ENCODE measurements at places on chromosomes 7 and 10. TPM values are rescaled to one million over a fixed set of nuclear protein-coding genes. Genes with fewer than 3 reads are reported as not detected.

DNA sequence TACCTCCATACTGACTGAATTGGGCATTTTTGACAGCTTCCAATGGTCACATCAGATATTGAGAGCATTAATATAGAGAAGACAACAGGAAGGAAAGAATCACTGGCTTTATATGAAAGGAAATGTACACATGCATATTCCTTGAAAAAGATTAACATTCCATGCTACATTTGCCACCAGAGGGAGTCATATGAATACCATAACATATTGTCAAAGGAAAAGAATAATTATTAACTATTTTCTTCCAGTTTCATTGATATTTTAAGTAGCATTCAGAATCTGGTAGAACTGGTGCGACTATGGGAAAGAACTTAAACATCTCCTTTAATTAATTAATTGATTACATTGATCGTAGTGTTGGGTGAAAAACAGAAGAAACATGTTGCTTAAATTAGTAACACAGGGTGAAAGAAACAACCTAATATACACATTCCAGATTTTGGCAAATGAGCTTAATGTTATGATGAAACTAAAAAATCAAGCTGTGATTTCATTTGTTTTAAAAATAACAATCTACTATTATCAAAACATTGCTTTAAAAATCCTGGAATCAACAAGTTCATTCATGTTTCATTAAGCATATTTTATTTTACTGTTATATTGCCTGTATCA is 71.5 kb downstream of the GPR85 start:
- DNase-seq: peak; percentile 27

DNA sequence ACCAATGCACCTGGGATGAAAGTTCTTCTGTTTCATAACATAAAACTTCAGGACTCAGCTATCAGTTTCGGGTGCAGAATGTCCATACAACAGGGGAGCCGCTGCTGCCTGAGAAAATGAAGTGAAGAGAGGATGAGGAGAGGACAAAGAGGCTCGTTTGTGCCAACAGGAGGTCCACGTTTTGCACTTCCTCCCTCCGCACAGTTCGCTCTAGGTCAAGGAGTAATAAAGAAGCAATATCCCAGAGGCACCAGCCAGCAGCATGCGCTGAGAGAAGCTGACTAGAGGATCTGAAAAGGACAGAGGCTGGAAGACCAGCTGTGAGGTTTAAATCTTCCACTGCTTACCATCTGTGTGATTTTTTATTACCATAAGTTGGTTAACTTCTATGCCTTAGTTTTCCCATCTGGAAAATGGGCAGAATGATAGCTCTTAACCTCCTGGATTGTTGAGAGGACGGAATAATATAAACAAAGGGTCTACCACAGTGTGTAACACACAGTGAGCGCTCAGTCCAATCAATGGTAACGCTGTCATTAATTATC is 709 bp downstream of the GPAM start:
- no peak for DNase-seq

DNA sequence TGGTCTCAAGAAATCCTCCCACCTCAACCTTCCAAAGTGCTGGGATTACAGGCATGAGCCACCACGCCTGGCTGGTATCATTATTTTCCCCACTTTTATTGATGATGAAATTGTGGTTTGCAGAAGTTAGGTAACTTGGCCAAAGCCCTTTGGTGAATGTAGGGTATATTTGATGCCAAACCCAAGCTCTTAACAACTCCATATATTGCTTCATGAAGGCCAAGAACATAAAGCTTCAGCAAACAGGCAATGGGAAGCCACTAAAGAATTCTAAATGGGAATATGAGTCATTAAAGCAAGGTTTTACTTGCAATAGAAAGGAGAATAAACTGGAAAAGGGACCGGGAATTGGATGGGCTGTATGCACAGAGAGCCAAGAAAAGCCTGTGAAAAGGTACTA is 142.7 kb downstream of the KMT2E start:
- DNase-seq: no peak

GRCh38 chr7:116828281-116828680 is 34.1 kb upstream of the CAPZA2 start:
- DNase-seq: no peak

- DNase-seq: no peak
Measured at GRCh38 chr10:121615836-121616235, 17.6 kb upstream of the FGFR2 start.

- no peak for DNase-seq
Measured at GRCh38 chr10:52451817-52452216, 137.7 kb downstream of the DKK1 start.

- no peak for DNase-seq
Measured at GRCh38 chr7:95056107-95056739, 148.8 kb downstream of the PPP1R9A start.

- no peak for DNase-seq
Measured at GRCh38 chr7:105940109-105940508, 23.0 kb upstream of the CDHR3 start.

GRCh38 chr7:34385384-34385783 is 272.6 kb upstream of the NPSR1 start:
- no peak for DNase-seq

DNA sequence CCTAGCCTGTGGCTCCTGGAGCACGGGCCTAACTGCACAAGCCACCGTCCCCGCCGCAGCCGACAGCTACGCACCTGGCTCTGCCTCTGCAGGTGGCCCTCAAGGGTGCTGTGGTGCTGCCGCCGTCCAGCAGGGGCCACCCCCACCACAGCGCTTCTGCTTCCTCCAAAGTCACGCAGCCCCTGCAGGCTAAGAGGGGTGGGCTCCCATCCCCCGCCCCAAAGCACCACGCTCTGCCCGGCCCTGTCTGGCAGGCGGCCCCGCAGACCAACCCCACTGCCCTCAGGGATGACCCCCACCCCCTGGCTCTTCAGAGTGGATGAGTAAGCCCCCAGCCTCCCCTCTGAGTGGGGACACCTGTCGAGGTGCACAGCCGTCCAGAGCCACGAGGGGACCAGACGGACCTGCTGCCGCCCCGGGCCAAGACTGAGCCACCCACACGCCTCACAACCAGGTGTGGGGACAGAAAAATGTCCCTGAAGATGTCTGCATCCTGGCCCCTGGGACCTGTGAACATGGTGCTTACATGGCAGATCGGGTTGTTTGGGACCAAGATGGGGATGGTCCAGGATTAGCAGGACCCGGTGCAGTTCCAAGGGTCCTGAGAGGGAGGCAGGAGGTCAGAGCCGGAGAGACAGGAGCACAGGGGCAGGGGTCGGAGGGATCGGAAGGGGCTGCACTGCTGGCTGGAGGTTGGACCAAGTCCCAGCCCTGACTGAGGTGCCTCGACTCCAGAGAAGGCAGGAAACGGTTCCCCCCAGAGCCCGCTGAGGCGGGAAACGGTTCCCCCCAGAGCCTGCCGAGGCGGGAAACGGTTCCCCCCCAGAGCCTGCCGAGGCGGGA is 9.0 kb upstream of the ADAP1 start:
- DNase-seq: no peak

DNA sequence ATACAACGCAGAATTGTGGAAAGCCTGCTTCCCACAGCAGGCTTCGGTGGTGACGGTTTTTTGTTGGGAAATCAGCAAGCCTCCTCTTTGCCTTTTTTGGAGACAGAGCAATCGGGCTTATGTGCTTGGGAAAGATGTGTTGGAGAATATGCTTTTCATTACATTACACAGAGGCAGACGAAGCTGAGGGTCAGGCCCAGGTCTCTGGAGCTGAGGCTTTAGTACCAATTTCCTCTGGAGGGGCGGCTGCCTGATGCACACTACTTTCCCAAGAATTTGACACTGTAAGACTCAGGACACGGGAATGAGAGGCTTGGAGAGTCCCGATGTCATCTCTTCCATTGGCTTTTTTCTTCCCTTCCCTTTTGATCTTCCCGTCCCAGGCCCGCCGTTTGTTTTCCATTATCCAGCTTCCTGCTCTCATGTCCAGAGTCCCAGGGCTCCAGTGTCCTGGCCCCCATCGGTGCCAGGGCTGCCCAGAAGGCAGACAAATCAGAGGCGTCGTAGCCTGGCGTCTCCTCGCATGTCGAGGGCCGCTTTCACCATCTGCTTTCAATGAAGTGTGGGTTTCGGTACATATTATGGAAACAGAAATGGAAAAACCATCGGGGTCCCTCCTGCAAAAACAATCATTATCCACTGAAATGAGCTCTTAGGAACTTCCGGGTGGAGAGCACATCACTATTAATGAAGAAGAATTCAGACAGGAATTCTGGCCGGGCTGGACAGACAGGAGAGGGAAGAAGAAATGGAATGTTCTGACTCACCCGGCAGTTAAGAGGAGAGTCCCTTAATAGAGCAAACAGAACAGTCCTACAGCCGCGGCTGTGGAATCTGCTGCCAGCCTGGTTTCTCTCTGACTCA is 123.0 kb upstream of the JCAD start:
- DNase-seq: no peak

DNA sequence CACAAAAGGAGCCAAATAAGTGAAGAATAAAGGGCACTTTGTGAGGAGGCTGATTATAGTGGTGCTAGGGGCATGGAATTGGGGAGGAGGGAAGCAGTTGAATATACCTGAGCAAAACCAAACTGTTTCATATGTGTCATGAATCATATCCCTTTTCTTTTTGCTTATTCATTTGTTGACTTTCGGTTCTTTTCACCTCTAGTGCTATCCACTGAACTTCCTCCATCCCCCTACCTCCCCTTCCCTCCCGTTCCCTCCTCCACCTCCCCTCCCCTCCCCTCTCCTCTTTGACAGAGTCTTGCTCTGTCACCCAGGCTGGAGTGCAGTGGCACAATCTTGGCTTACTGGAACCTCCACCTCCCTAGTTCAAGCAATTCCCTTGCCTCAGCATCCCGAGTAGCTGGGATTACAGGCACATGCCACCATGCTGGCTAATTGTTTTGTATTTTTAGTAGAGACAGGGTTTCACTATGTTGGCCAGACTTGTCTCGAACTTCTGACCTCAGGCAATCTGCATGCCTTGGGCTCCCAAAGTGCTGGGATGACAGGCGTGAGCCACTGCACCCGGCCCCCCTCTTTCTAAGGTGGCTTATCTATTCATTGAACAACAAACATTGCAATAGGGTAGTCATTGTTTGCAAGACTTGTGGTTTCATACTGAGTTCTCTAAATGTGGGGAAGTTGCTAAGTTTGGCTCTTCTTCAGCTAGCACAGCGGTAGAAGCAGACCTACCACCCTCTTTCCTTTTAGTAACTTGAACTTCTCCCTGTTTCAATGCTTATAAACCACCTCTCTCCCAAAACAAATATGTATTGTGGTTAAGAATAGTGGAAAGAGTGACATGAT is 150.4 kb upstream of the PRPS1L1 start:
- DNase-seq: no peak

- no peak for DNase-seq
Measured at GRCh38 chr10:15262036-15262713, 93.7 kb upstream of the NMT2 start.

DNA sequence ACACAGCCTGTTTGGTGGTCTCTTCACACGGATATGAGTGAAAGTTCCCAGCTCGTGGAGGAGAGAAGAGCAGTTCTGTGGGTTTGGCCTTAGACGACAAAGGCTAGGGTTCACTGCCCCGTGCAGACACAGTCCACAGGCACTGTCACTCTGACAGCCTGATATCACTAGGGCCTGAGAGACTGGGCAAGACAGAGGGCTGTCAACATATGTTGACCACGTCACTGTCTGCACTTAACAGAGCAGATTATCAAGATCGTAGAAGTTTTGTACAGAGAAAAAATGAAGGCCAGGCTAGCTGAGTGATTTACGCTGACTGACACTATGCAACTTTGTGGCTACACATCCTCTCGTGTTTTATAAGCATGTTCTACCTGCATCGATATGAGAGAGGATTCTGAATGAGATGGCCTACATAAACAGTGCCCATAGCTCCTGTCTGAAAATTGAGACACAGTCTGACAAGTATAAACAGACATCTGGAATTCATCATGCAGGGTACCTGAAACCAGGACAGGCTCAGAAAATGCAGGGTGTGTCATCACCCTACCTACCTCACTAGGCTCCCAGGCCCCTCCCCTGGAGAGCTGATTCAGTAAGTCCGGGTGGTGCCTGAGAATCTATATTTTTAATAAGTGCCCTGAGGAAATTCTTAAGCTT is 120.0 kb downstream of the SGMS1 start:
- DNase-seq: no peak

- no peak for DNase-seq
Measured at GRCh38 chr10:20474064-20474463, 423.0 kb downstream of the NEBL start.

GRCh38 chr10:74432841-74433594 is 282.0 kb downstream of the ADK start:
- DNase-seq: no peak

- no peak for DNase-seq
Measured at GRCh38 chr10:101267290-101267680, 38.0 kb upstream of the LBX1 start.

- no peak for DNase-seq
Measured at GRCh38 chr10:106571192-106571946, 593.1 kb downstream of the SORCS1 start.

DNA sequence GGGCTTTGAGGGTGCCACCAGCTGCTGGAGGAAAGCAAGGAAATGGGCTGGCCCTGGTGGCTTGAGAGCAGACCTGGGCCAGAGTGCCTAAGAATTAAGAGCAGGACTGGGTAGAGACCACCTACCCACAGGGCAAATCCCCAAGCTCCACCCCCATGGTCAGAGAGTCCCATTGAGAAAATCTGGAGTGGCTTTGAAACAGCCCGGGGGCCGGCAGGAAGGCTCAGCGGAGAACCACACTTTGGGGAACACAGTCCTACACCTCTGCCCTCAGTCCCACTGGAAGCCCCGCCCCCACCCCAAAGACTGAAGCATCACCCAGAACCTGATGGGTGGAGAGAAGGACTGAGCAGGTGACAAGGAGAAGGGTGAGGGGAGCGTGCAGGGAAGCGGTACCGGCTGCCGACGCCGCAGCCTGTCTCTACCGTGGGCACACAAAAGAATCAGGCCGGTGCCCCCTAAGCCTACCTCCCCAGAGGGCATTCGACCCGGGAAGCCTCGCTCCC is 3.6 kb downstream of the SMARCD3 start:
- DNase-seq: no peak

- no peak for DNase-seq
Measured at GRCh38 chr7:89826557-89826956, 327.7 kb upstream of the STEAP1 start.

GRCh38 chr7:16492513-16493062 is 27.1 kb upstream of the SOSTDC1 start:
- no peak for DNase-seq

- no peak for DNase-seq
Measured at GRCh38 chr10:7202793-7203355, 208.0 kb downstream of the SFMBT2 start.

KNDC1 gene
- total RNA-seq: 3.6 TPM

MRC1 gene
- total RNA-seq: 0.37 TPM

SMO gene
- 12.8 TPM for total RNA-seq

SEMA3C gene
- 25.3 TPM for total RNA-seq

TMEM225B gene
- total RNA-seq: 3.1 TPM

ATOH7 gene
- not detected for total RNA-seq

GPR85 gene
- total RNA-seq: not detected

SGPL1 gene
- total RNA-seq: 69.4 TPM

SHOC2 gene
- 39.5 TPM for total RNA-seq

EGFR gene
- 71.5 TPM for total RNA-seq

IGF2BP3 gene
- 79.1 TPM for total RNA-seq

MYPN gene
- 0.34 TPM for total RNA-seq

TFR2 gene
- total RNA-seq: 11.8 TPM

RSU1 gene
- total RNA-seq: 29.5 TPM

NXPH1 gene
- total RNA-seq: 0.17 TPM

ADAM8 gene
- total RNA-seq: 4.1 TPM

STAG3 gene
- total RNA-seq: 1.2 TPM

Data from HCT116 (cell line).